Posterior vena cava (tissue), 2 donors: ENCODE measurements at places on chromosomes 2 and 18.

DNA sequence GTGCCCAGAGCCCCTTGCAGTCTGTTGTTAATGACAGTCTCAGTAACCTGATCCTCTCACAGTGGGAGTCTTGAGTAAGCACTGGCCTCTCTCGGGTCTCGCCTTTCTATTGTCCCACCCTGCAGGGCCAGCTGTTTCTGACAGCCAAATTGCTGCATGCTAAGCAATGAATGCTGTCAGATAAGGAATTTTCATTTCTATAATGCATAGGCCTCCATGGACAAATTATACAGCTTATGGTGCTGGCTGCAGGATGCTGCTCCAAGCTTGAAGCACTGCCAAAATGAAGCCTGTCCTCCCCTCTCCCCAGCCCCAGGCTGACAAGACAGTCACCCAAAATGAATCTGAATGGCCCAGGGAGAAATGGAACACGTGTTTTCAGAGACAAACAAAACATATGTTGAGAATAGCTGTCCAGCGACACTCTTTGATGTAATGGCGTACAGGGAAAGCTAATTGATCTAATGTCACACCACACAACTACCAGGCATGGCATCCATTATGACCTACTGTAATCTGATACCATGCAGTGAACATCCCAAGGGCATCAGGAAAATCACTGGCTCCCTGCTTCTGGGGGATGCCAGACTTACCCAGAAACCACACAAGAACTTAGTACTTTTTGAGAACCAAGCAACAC, 36.8 kb downstream of the ACVR1 start:
- DNase-seq: no peak

- DNase-seq: no peak
Measured at GRCh38 chr2:134335601-134336000, 81.7 kb downstream of the MGAT5 start.

- no peak for DNase-seq
Measured at GRCh38 chr2:44778221-44778654, 163.3 kb upstream of the SIX3 start.

- DNase-seq: no peak
Measured at GRCh38 chr18:10336749-10337350, 117.6 kb upstream of the APCDD1 start.
